ENCODE measurements at places on chromosomes 5 and 9.
A peak's percentile ranks its signal among the peaks of the same experiment; 100 is the strongest.

DNA sequence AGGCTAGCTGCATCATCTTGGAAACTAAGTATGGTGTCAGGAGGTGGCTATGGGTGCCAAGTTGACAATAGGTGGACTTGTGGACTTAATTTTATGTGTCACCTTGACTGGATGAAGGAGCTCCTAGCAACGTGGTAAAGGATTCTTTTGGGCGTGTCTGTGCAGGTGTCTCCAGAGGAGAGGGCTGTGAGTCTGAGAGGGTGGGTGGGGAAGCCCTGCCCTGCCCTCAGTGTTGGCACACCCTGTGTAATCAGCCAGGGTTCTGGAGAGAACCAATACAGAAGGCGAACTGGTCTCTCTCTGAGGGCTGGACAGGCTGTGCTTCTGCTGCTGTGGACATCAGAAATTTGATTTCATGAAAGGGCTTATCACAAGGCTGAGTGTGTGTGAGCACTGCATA, 61.0 kb downstream of the GTF3C4 start:
- DNase-seq: no peak

DNA sequence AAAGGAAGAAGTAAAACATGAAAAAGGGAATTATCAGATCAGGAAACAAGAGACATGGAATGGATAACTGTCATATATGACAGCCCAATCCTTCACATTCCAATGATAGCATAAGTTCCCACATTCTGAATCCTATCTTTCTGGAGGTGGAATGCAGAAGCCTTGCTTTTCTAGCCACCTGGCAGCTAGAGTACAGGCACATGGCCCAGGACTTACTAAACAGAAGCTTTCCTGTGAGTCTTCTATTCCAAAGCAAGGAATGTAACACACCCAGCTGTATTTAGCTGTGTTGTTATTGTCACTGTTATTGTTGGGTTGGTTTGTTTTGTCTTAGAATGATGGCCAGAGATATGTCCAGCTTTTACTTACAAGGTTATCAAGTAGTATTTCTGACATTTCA, 780.5 kb upstream of the ZNF608 start:
- DNase-seq: no peak

DNA sequence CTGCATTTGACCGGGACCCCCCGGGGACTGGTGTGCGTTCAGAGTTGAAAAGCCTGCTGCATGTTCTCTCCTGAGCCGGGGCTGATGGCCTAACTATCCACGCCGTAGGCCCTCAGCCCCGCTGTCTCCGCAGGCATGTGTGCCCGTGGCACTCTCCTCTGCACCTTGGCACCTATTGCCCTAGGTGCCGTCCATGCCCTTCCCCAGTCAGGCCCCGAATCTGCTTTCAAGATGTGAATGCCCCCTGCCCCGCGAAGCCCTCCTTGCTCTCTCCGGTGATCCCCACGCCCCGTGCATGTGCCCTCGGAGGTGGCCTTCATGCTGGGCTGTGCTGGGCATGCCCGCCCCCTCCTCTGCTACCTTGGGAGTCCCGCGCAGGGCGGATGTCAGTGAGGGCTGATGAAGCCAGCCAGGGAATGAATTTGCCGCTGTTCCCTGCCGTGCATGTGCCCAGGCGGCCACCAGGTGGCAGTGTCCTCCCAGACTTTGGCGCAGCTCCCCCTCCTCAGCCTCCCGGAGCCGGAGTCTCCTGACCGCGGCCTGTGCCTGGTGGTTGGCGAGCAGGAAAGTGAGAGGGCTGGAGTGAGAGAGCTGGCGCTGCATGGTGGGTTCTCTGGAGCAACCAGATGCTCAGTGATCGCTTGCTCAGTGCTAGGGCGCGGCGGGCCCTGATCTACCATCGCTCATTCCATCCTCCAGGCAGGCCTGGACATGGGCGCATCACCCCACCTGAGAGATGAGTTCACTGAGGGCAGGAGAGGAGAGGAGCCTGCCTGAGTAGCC, 112.9 kb upstream of the LMX1B start:
- peak; percentile 65 for DNase-seq

DNA sequence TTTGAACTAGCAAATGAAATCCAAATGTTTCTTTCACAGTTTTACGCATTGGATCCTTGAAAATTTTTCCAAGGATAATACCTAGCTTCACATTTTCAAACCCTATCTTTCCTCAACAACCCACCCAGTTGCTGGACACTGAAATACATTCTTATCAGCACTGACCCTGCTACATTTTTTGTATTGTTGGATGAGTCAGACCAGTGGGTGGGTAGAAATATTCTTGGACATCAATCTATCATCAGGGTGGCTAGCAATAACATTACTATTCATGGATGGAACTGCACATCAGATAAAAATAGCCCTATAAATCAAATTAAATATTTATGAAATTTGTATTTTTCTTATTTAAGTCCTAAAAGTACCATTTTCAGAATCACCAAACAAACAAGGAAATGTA, 407.4 kb upstream of the IZUMO3 start:
- no peak for DNase-seq

- DNase-seq: peak; percentile 83
Measured at GRCh38 chr5:178204935-178205748, 809 bp downstream of the HNRNPAB start.

GRCh38 chr5:59245198-59245597, 648.3 kb downstream of the PDE4D start:
- no peak for DNase-seq

All from EL (cell line).